ENCODE measurements at places on chromosomes 4 and X.

DNA sequence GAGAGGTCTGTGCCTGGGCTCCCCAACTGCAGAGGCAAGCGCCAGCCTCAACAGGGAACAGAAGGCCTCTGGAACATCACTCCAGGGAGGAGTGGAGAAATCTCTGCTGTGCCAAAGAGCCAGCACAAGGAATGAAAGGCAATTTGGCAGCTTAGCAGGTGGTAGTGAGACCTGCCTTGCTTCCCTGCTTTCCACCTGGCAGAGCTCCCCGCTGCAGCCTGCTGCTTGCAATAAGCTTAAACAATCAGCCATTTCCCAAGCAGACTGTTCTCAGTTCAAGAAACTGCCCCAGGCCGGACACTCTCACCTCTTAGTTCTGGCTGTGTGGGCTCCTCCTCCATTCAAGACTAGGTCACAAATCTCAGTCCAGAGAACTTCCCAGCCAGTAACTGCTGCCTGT, 370.6 kb downstream of the MAGEB5 start:
- DNase-seq, result no peak

GRCh38 chr4:1293991-1294390, 4.3 kb downstream of the MAEA start:
- DNase-seq, result no peak

DNA sequence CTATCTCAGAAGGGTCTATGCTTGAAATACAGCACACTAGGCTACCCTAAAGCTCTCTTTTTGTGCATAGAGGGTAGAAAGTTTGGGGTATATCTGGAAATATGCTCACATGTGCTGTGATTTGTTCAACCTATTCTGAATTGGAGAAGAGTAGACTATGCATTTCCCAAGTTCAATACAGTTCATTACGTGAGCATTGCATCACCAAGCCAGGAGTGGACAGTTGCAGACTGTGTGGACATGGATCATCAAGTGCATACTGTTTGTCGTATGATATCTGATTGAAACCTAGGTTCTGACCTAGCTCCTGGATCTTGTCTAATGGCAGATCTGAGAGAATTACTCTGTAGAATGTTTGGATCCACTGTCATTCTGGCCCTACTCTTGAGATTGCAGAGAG, 161.1 kb downstream of the FRAS1 start:
- no peak for DNase-seq

- DNase-seq, result no peak
Observed at GRCh38 chr4:128347175-128347868, 59.7 kb upstream of the PGRMC2 start.

- no peak for DNase-seq
Observed at GRCh38 chr4:100288161-100288560, 97.9 kb upstream of the DDIT4L start.

- DNase-seq, result no peak
Observed at GRCh38 chrX:20666331-20666730, 399.6 kb upstream of the RPS6KA3 start.

GRCh38 chrX:48589482-48590162, 7.7 kb upstream of the WDR13 start:
- no peak for DNase-seq

DNA sequence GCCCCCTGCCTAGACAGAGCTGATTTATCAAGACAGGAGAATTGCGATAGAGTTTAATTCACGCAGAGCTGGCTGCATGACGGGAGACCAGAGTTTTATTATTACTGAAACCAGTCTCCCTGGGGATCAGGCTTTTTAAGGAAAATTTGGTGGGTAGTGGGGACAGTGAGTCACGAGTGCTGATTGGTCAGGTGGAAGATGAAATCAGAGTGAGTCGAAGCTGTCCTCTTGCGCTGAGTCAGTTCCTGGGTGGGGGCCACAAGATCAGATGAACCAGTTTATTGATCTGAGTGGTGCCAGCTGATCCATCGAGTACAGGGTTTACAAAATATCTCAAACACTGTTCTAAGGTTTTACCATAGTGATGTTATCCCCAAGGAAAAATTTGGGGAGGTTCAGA, 36.6 kb downstream of the MYOZ2 start:
- no peak for DNase-seq

DNA sequence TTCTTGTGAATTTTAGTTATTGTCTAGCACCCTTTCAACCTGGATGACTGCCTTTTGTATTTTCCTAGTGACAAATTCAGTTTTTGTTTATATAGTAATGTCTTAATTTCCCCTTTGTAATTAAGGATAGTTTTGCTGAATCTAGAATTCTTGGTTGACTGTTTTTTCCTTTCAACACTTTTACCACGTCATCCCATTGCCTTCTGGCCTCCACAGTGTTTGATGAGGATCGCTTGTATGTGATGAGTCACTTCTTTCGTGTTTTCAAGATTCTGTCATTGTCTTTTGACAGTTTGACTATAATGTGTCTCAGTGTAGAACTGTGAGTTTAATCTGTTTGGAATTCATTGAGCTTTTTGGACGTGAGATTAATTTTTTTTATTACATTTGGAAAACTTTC, 30.1 kb downstream of the KDM6A start:
- DNase-seq, result no peak

GRCh38 chrX:6134255-6134654, 94.4 kb downstream of the NLGN4X start:
- DNase-seq, result no peak

- DNase-seq, result no peak
Observed at GRCh38 chr4:94534401-94535312, 82.9 kb downstream of the PDLIM5 start.

DNA sequence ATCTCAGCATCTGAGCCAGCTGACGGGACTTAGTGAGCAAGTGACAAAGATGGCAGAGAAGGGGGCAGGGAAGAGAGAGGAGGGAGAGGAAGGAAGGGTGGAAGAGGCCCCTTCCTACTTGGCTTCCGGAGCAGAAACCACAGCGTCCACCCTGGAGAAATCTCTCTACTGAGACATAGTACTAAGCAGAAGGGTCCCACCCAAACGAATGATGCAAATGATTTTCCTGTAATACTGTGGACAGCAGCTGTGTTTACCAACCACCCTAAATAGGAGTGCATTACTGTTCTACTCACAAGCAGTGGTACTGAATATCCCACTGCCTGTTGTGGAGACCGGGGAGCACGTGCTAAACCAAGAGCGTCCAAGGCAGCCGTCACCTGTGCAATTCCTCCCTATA, 29.4 kb downstream of the DTHD1 start:
- no peak for DNase-seq

DNA sequence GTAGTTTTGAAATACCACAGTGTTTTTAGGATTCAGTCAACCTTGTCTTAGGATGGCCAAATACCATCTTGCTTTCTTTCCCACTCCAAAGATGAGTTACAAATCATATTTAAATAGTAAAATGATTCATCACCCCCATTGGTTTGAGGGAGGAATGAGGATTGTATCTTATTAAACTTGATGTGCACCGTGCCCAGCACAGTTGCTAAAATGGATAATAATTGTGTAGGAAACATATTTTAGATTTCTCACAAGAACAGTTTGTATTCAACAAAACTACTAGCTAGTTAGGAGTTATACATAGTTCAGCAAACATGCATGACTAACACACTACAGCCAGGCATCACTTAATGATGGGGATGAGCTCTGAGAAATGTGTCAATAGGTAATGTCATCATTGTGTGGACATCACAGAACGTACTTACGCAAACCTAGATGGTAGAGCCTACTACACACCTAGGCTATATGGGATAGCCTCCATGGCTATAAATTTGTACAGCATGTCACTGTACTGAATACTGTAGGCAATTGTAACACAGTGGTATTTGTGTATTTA, 245.4 kb downstream of the FBXW7 start:
- no peak for DNase-seq

Data from activated T-helper 1 cell treated with anti-CD3 and anti-CD28 coated beads, Interleukin-2, amount 50 U/mL, for 16 hours (primary cell).